ENCODE measurements at places on chromosomes 12 and 14. TPM values are rescaled to one million over a fixed set of nuclear protein-coding genes. Genes with fewer than 3 reads are reported as not detected.

ACOT4 gene
- 3.7 TPM for total RNA-seq

OR4N5 gene
- not detected for total RNA-seq

RFX4 gene
- 2.1 TPM for total RNA-seq

BMP4 gene
- 3.9 TPM for total RNA-seq

RFLNA gene
- 20.4 TPM for total RNA-seq

SYCP3 gene
- 0.07 TPM for total RNA-seq

PLEKHG7 gene
- not detected for total RNA-seq

ACOT6 gene
- not detected for total RNA-seq

MGP gene
- total RNA-seq, result not detected

CLEC4C gene
- total RNA-seq, result not detected

ABHD12B gene
- 9.0 TPM for total RNA-seq

KRT85 gene
- total RNA-seq, result not detected

TSPAN19 gene
- 0.50 TPM for total RNA-seq

SYNJ2BP gene
- 22.3 TPM for total RNA-seq

RIPK3 gene
- total RNA-seq, result 0.16 TPM

MYO1H gene
- not detected for total RNA-seq
